CD8-positive, alpha-beta T cell (primary cell): ENCODE measurements at places on chromosomes 2 and 18.
A peak's percentile ranks its signal among the peaks of the same experiment; 100 is the strongest.

- DNase-seq = peak; percentile 22
These were observed 44.5 kb downstream of the TMEM182 start for GRCh38 chr2:102806250-102806837.

- no peak for DNase-seq
These were observed 118.9 kb downstream of the LPIN1 start for GRCh38 chr2:11865378-11865777.

- no peak for DNase-seq
These were observed 976.1 kb upstream of the GYPC start for GRCh38 chr2:125679903-125680302.

GRCh38 chr2:10877651-10878111 lies 34.1 kb upstream of the KCNF1 start:
- DNase-seq = no peak

GRCh38 chr2:94996305-94997100 lies 29.0 kb upstream of the MAL start:
- no peak for DNase-seq

DNA sequence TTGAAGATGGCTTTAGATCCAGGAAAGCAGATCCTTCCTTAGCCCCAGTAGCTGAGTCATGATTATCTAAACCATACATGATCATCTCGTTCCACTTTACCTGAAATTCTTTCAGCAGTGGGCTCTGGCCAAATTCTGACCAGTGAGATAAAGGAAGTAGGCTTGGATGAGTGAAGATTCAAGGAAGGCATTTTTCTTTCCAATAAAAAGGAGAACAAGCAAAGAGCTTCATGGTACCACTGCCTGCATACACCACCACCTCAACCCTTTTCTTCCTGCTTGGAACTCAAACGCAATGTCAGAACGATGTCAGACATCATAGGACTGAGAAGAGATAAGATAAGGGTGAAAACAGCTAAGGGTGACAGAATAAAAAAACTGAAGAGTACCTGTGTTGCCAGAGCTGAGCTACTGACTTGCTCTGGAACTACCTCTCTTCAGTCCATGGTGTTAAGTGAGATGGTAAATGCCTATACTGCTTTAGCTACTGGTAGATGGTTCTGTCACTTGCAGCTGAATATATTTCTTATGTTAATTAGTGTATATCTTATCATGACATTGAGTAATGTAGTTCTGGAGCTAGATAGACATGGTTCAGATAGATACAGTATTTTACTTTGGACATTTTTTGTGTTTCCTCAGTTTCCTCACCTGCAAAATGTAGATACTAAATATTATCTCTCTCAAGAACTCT lies 58.7 kb upstream of the ACVR1 start:
- DNase-seq = no peak

- no peak for DNase-seq
These were observed 110.2 kb downstream of the VAPA start for GRCh38 chr18:10023853-10024570.
